Mesothelial cell of epicardium (in vitro differentiated cells): ENCODE measurements at places on chromosomes 4 and X. TPM values are rescaled to one million over a fixed set of nuclear protein-coding genes. Genes with fewer than 3 reads are reported as not detected.

Gene DGKK
- 0.04 to 0.07 TPM (median 0.05 TPM) in 3 replicates for total RNA-seq

Gene RNF150
- 38.5 to 40.7 TPM (median 40.1 TPM) in 3 replicates for total RNA-seq

Gene GABRB1
- total RNA-seq: not detected in 3 replicates

Gene POLN
- total RNA-seq: 3.7 to 5.8 TPM (median 4.5 TPM) in 3 replicates

Gene BGN
- 114 to 121 TPM (median 121 TPM) in 3 replicates for total RNA-seq

Gene FAM47E
- 1.2 to 2.6 TPM (median 2.3 TPM) in 3 replicates for total RNA-seq

Gene FRMPD4
- total RNA-seq: 0.02 to 0.07 TPM in 2 of 3 replicates, not detected in the other

Gene PAGE1
- total RNA-seq: not detected in 3 replicates
